D721Med (cell line): ENCODE measurements at places on chromosomes 5 and 9.

- DNase-seq = no peak
Observed at GRCh38 chr9:106920701-106921283, 57.8 kb downstream of the ZNF462 start.

DNA sequence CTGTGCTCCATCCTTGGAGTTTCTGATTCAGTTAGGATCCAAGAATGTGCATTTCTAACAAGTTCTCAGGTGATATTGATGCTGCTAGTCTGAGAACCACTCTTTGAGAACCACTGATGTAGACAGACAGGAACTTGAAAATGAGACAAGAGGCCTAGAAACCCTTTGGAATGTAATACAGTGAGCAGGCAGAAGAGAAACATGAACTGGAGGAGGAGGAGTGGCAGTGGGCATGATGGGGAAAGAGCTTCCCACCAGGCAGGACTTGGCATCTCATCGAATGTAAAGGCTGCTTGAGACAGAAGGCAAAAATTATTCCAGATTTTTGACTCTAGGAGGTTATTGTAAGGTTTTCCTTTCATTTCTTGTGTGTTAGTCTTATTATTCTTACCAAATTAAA lies 295.8 kb upstream of the SGCD start:
- DNase-seq = no peak

DNA sequence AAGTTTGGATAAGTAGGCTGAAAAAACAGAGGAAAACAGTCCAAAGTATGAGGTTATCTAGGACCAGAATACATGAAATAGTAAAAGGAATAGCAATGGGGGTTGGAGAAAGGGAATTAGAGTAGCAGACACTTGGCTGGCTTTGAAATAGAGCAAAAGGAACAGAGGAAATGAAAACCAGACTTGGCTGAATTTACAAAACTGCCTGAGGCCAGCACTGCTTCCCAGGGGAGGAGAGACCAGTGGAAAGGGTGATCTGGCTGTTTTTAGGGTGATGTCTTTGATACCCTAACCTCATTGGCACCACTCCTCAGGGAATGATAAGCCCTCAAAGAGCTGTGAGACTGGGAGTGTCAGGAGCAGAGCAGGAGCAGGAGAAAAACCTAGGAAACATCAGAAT lies 413.4 kb upstream of the SLC30A5 start:
- no peak for DNase-seq

DNA sequence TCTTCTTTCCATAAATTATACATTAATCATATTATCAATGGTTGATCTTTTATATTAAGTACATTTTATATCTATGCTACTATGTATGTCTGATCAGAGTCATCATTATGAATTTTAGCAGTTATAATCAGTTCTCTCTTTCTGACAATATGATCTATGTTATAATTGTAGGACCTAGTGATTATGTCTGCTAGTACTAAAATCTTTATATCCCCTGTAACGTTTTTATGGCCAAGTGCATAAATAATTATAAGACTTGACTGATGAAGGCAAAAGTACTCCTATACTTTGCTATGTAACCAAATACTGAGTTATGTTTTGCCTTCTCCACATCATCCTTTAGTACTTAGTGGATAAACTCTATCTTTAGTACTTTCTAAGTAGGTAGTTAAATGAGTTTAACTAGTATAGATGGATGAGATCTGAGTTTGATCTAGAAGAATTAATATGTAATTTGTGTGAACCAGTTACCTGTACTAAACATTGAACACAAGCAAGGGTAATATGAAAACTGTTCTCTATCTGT lies 75.4 kb downstream of the SLF1 start:
- DNase-seq = no peak

DNA sequence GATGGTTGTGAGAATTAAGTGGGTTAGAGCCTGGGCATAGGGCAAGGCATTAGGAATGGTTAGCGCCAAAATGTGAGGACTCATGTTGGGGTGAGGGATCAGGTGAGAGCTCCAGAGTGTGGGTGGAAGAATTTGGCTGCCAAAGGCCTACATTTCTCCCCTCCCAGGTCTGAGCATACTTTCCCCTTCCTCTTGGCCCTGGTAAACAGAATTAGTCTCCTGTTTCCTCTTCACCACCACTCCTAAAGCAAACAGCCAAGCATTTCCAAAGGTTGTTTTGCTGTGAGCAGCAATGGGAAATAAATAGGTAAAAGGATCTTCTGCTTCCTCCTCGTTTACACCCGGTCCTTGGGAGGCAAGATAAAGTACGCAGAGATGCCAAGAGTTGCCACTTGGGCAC lies 132.5 kb downstream of the ZSWIM6 start:
- no peak for DNase-seq

DNA sequence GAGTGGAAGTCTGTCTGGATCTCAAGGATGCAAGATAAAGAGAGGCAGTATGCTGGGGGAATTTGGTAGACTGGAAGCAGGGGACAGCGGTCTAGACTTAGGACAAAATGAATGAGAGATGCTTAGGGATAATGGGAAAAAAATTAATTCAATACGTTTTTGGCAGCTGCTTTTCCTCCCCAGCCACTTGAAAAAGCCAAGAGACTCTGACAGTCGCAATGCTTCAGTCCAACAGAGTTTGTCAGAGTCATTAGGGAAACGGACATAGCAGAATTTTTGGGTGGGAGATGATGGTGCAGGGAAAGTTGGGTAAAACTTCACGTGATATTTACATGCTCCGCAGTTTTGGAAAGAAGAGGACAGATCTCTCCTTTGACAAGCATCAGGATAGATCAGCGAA lies 129.7 kb downstream of the GOLPH3 start:
- DNase-seq = no peak

GRCh38 chr5:142222866-142223558 lies 101.8 kb downstream of the SPRY4 start:
- DNase-seq = no peak
